ENCODE measurements at places on chromosomes 1 and 21.
A peak's percentile ranks its signal among the peaks of the same experiment; 100 is the strongest.

DNA sequence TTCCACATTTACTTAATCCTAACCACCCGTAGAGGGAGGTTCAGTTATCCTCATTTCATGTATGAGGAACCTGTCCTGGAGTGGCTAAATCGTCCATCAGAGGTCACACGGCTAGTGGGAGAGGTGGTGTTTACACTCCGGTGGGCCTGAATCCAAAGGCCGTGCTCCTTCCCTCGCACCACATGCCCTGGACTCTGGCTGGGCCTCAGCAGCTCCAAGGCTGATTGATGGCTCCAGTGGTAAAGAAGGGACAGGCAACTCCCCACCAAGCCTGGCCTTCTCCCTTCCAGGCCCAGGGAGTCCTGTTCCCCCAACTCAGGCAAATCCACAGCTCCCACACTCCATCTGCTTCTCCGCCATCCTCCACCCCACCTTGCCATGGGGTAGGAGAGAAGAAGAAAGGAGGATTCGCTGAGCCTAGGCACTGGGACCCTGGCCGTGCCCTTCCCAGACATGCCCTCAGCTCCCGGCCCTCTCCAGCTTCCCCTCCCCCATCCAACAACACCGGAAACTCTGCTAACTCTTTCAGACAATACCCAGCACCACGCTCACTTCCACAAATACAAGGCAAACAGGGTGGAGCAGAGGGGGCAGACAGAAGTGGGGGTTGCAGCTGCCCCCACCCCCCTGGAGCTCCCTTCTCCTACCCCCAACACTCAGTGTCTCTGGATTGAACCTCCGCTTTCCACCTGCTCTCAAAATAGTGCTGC is 10.9 kb downstream of the ARHGEF2 start:
- peak; percentile 26 for DNase-seq

DNA sequence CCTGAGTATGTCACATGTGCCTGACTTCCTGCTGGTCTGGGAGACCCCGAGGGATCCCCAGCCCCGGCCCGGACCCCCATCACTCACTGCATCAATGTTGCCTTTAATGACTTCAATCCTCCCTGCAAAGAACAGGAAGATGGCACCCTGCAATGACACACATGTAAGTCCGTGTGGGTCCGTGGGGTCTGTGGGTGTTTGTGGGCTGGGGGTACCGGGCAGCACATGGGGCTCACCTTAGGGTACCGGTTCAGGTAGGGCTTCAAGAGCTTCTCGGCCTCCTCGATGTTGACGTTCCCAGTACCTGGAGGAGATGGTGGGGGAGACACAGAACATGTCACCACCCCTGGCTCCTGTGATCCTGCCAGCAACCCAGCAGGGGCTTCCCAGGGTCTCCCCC is 28.1 kb downstream of the TTC39A start:
- DNase-seq = no peak

DNA sequence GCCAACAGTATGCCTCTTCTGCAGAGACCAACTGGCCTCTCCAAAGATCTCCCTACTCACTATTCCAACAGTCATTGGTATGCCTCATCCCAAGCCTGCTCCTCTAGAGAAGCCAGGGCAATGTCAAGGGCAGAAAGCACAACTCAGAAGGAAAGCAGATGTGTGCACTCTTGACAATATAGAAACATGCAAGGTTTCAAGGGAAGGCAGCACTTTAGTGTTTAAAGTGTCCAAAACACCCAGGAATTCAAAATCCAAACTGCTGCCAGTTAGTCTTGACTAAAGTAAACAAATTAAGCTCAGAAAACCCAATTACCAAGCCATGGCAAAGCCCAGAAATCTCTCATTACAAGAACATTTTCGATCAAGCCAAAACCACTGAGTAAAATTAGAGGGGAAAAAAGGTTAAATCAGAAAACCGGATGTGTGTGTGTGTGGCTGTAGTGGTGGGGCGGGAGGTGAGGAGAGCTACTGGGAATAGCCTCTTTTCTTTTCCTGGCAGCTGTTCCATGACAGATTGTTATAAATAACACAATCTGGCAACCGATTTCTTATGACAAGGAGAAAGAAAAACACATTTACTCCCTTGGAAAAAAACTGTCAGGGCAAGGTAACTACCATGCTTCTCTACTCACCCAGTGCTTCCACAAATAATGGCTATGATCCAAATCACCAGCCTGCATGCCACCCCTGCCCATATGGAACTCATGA is 39.2 kb downstream of the EIF2B3 start:
- peak; percentile 73 for DNase-seq

DNA sequence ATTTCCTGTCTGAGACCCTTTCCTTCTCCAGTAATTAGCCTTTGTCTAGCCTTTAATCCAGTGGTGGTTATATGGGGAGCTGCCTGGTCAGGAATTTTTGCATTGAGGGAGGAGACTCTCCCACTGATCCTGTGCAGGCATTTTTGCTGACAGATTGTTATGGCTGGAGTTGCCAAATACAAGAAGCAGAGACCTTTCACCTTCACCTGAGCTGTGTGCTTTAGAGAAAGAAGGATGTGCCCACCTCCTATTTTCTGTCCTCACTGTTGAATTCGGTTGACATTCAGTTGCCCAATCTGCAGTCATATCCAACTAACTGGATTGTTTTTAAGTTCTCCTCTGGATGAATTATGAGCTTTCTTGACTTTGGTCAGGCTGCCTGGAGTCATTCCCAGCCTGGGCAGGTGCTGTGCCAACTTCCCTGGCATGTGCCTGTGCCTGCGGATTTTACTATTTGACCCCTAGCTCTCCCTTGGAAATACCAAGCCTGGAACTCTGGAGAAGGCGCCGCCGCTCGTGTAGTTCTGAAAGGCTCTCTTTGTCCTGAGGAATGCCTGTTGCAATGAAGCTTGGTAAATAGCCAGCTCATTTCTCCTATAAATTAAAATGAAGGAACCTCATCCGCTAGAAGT is 143.9 kb downstream of the NOS1AP start:
- no peak for DNase-seq

DNA sequence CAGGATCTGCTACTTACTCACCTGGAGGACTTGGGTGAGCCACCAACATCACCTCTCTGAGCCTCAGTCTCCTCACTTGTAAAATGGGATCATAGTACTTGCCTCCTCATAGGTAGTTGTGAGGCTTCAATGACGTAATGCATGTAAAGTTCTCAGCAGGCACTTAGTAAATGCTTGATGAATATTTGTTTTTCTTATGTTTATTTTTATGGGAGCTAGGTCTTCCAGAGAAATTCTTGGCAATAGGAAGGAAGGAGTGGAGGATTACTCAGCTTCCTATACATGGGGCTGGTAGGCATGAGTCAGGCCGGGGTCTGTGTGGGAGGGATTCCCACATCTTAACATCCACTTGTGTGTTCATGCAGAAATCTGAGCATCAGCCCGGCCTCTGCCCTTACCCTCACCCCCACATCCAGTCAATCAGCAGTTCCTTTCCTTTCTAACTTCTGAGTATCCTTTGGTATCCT is 95.4 kb upstream of the USP24 start:
- DNase-seq = no peak

DNA sequence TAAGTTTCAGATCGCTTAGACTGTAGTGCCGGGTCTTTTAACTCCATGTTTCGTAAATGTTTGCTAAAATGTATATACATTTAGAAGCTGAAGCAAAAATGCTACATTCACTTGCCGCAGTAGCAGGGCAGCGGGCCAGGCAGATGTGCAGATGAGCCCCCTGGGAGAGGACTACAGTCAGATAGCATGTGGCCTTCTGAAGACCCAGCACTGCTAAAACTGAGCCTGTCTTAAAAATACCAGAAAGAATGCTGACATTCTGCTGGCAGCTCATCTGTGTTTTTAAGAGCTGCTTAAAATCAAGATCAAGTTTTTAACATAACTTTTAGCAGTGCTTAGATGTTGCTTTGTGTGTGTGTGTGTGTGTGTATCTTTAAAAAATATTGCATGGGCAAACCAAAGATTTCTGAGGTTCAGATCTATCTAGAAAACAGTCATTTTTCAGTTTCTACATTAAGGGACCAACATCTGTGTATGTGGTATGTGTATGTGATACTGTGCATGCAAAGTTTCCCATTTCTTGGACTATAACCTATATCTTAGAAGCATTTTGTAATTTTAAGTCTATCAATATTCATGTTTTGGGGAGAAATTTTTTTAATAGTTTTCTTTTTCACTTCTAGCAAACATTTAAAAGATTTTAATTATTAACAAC is 31.7 kb downstream of the CHRM3 start:
- no peak for DNase-seq

Data from DMS153 (cell line).